Heart left ventricle (tissue), 16 donors: ENCODE measurements at places on chromosomes 12 and 14. TPM values are rescaled to one million over a fixed set of nuclear protein-coding genes. Genes with fewer than 3 reads are reported as not detected.

DENND5B gene
- 32.1 TPM for total RNA-seq

KICS2 gene
- total RNA-seq: 3.0 TPM

CHGA gene
- not detected for total RNA-seq

HOXC12 gene
- not detected for total RNA-seq

OVCH1 gene
- not detected for total RNA-seq

ASCL1 gene
- not detected for total RNA-seq

PTPRO gene
- 0.44 TPM for total RNA-seq

SLC25A3 gene
- total RNA-seq: 852 TPM

AHNAK2 gene
- 3.9 TPM for total RNA-seq

FGF6 gene
- total RNA-seq: not detected

SERPINA4 gene
- total RNA-seq: not detected

POTEM gene
- not detected for total RNA-seq

GDF3 gene
- total RNA-seq: not detected
